Stimulated activated CD8-positive, alpha-beta memory T cell treated with anti-CD3 and anti-CD28 coated beads, Interleukin-2, amount 100 ng/mL, for 1 hour (primary cell): ENCODE measurements at places on chromosomes 2 and 18.

DNA sequence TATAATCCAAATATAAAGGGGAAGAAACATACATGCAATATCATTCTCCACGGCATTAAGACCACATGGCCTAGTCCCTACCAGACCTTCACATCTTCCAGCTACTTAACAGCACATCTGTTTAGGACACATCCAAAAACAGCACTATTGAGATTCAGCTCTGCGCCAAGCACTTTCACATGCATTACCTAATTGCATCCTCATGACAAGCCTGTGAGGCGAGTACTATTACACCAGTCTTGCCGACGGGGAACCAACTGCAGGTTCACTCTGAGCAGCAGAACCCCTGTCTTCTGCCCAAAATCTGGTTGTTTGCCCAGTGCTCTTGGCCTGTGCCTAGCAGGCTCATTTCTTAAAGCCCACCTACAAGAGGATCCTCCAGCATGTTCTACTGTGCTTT is 66.7 kb downstream of the AAK1 start:
- no peak for DNase-seq

GRCh38 chr2:162177301-162177700 is 25.3 kb upstream of the GCG start:
- DNase-seq: no peak

- DNase-seq: no peak
These were observed 275.1 kb downstream of the AGPS start for GRCh38 chr2:177667626-177668025.

GRCh38 chr2:80335411-80335810 is 30.9 kb upstream of the LRRTM1 start:
- no peak for DNase-seq

GRCh38 chr2:143926736-143927135 is 593.2 kb downstream of the ZEB2 start:
- DNase-seq: no peak

- DNase-seq: no peak
These were observed 228.4 kb upstream of the SP5 start for GRCh38 chr2:170486730-170487129.

- no peak for DNase-seq
These were observed 59.8 kb downstream of the MEIS1 start for GRCh38 chr2:66494708-66495107.

DNA sequence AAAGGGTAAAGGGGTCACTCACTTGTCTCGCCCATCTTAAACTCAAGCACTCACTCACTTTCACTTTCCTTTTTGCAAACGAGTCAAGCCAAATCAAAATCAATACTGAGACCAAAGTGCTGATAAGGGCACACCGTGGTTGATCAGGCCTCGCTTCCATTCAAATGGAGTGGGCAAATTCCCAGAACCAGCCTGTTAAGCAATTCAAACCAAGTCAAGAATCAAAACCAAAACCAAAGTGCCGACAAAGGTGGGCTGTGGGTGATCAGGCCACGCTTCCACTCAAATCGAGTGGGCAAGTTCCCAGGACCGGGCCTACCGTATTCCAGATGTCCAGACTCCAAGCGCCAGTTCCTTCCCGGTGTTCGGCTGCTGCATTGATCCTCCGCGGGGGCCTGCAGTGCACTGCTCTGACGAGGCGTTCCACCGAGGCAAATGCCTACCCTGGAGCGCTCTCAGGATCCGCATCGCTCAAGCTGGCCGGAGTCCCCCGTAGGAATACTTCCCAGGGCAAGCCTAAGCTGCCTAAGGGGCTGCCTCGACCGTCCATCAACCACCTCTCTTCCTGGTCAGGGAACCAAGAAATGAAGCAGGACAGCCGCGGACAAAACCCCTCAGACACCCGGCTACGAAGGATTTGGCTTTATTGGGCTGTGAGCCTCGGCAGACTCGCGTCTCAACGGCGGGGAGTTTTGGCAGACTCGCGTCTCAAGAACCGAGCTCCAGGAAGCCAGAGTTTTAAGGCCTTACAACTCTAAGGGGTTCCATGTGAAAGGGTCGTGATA is 89.9 kb upstream of the SLC1A4 start:
- no peak for DNase-seq

DNA sequence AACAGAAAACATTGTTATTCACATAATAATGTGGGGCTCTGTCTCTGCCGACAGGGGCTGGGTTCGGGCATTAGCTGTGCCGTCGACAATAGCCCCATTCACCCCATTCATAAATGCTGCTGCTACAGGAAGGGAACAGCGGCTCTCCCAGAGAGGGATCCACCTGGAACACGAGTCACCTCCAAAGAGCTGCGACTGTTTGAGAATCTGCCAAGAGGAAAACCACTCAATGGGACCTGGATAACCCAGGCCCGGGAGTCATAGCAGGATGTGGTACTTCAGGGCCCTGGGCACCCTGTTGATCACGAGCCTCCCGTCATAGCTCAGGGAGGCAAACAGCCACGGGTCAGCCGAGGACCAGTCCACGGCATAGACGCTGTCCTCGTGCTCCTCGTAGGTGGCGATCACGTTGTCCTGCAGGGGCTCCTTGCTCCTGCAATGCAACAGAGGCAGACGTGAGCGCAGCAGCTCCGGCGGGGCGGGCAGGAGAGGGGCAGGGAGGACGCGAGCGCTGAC is 188.5 kb downstream of the EIPR1 start:
- no peak for DNase-seq

DNA sequence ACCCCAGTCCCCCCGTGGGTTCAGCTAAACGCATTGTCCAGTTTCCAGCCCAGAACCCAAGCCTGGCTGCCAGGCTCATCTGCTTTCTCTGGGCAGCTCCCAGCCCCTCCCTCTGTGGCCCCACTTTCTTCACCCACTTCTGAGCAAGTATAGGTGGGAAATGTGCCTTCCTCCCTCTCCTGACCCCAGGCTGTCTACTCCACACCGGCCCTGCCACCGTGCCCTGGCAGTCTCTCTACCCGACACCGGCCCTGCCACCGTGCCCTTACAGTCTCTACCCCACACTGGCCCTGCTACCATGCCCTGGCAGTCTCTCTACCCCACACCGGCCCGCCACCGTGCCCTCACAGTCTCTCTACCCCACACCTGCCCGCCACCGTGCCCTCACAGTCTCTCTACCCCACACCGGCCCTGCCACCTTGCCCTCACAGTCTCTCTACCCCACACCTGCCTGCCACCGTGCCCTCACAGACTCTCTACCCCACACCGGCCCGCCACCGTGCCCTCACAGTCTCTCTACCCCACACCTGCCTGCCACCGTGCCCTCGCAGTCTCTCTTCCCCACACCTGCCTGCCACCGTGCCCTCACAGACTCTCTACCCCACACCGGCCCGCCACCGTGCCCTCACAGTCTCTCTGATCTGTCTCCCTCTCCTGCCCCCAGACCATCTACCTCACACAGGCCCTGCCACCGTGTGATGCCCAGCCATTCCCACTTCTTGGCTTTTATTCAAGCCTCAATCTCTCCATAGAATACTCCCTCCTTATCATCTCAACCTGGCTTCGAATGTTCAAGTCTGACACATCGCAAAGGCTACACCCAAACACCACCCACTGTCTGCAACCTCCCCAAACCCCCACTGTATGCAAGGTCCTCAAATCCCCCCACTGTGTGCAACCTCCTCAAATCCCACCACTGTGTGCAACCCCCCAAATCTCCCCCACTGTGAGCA is 108.9 kb downstream of the TPO start:
- no peak for DNase-seq

DNA sequence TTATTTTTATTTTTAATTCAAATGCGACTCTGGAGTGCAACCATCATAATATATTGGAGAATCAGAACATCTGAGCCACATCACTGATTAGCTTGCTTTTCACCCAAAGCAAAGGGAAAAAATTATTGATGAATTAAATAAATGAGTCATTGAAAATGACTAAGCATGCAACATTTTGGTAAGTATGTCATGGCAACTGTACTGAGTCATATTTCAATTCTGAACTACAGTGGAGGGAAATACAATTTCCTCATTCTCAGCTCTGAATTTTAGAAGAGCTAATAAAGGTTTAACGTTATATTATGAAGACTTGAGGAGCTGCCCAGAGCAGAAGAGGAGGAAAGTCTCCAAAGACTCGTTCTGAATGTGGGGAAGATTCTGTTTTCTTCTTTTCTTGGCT is 89.6 kb upstream of the CCDC68 start:
- no peak for DNase-seq

DNA sequence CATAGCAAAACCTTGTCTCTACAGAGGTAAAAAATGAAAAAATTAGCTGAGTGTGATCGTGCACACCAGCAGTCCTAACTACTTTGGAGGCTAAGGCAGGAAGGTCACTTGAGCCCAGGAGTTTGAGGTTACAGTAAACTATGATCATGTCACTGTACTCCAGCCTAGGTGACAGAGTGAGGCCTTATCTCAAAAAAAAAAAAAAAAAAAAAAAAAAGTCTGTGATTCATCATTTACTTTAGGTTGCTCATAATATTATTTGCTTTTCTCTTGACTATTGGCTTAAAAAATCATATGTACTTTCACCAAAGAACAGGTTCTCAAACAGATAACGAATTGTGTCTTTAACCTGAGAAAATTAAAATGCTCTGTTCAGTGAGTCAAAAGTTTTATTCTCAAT is 129.1 kb downstream of the MYO3B start:
- no peak for DNase-seq

- DNase-seq: no peak
These were observed 126.2 kb downstream of the CAPN13 start for GRCh38 chr2:30681022-30681421.

- no peak for DNase-seq
These were observed 761.8 kb downstream of the LRRTM4 start for GRCh38 chr2:76760367-76760704.

- no peak for DNase-seq
These were observed 500.0 kb upstream of the SETBP1 start for GRCh38 chr18:44180683-44181082.
